ENCODE measurements at places on chromosomes 12 and 14. TPM values are rescaled to one million over a fixed set of nuclear protein-coding genes. Genes with fewer than 3 reads are reported as not detected.
A peak's percentile ranks its signal among the peaks of the same experiment; 100 is the strongest.

- DNase-seq = no peak
Observed at GRCh38 chr12:50925342-50925651, 27.0 kb upstream of the HIGD1C start.

GRCh38 chr12:69676257-69677012, 22.7 kb downstream of the BEST3 start:
- DNase-seq = no peak

DNA sequence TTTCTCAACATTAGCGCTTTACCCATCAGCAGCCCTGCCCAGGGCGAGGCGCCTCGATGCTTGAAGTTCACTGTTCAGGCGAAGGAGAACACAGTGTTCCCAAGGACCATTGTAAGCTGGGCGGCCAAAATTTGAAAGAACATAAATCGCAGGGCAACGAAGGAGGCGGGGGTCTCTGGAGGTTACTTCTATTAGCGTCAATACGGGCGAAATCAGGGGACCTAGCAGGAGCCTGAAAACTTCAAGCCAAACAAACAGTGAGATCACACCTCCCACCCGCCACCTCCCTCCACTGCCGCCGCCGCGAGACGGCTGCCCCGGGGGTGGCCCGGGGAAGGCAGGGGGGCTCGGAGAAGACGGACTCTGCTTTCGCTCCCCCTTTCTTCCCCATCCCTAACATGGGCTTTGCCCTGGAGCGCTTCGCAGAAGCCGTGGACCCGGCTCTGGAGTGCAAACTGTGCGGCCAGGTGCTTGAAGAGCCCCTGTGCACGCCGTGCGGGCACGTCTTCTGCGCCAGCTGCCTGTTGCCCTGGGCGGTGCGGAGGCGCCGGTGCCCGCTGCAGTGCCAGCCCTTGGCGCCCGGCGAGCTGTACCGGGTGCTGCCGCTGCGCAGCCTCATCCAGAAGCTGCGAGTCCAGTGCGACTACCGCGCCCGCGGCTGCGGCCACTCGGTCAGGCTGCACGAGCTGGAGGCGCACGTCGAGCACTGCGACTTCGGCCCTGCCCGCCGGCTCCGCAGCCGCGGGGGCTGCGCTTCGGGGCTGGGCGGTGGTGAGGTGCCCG, at the start of gene PDZRN4:
PDZRN4 (plus strand) TSS at position 263 of the 783 bp plus-strand sequence.
- no peak for DNase-seq

- DNase-seq = peak; percentile 79
Observed at GRCh38 chr12:93714382-93714781, 37.2 kb downstream of the CRADD start.

DNA sequence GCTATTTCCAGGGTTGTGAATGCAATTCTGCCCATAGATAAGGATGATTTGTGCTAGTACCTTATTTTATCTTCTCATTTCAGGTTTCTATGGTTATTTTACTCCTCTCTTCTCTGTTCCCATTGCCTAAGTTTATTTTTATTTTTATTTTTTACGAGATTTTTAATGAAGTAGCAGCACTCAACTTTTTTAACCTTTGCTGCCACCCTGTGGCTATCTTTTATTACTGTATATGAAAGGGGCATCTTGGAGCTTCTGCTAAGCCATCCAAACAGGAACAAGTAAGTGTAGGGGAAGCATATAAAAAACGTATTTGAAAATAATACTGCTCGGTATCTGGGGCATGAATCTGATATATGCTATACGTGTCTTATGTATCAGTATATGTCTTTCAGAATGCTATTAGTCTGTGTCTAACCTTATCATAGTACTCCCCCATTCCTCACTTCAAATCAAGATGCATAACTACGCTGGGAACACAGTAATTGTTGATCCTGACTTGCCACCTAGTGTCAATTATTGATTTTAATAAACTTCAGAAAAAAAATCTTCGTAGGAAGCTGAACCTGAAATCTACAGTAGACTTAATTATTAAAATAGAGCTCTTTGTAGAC, 60.3 kb downstream of the KLRG1 start:
- DNase-seq = peak; percentile 75

GRCh38 chr12:29754235-29755189, 29.2 kb downstream of the TMTC1 start:
- DNase-seq = no peak

DNA sequence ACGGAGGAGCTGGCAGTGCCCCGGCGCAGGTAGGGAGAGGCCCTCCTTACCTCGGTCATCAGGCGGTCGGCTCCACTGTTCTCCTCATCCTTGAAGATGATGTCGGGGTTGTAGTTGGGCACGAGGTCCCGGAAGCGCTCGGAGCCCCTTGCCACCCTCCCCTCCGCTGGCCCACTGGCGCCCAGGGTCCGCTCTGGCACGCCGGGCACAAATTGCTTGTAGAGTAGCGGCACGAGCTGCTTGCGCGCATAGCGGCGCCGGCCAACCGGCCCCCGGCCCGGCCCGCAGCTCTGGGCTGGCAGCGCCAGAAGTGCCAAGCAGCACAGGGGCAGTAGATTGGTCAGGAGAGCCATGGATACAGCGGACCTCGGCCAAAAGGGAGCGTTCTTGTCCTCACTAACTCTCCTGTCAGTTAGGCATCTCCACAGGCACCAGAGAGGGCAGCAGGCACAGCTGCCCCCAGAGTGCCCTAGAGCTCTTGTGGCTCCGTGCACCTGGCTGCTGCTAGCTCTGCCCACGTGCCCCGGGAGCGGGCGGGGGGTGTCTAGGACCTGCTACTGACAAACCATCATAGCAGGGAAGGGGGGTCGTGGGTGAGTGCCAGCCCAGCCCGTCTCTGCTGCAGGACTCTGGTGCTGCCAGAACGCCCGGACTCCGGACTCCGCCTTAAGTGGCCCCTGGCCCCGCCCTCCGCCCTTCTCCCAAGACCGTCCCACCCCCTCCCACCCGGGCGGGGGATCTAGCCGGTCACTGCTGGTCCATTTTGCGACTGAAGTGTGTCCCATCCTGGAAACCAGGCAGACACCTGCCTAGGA, at the start of gene DHH:
DHH (minus strand) TSS at position 642 of the 815 bp plus-strand sequence; CDS start at position 353, 289 bp downstream.
- DNase-seq = peak; percentile 69

Gene CD4
- total RNA-seq = not detected

Gene COX8C
- not detected for total RNA-seq

GRCh38 chr12:43285159-43285598, 266.8 kb downstream of the ADAMTS20 start:
- peak; percentile 45 for DNase-seq

GRCh38 chr14:22980672-22981089, 1.7 kb downstream of the AJUBA start:
- DNase-seq = peak; percentile 81

DNA sequence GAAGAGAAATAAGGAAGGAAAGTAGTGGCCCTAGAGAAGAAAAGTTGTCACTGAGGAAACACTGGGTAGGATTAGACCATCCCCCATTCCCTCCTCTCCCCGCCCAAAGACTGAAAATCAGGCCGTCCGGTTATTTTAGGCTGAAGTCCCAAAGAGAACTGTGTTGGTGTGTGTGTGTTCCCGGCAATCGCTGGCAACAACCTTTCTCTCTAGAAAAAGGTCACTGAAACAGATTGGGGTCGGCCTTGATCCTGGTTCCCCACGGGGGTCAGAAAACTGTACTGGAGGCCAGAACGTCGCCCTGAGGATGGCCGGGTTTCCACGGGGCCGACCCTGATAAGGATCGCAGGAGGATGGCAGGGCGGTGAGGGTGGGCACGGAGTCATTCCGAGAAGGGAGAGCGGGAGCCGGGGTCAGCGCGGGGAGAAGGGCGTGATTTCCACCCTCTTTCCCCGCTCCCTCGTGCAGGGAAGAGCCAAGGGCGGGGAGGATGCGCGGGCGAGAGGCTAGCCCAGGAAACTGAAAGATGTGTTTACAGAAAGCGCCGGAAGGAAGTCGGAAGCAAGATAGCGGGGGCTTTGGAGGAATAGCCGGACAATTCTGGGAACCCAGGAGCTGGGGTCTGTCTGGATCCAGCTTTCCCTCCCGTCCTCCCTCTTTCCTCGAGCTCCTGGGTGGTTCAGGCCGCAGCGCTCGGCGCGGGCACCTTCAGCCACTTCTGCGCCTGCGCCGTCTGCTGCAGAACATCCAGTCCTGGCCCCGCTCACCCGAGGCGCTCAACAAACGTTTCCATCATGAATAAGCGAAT, 25.3 kb upstream of the SPTLC2 start:
- peak; percentile 54 for DNase-seq

- no peak for DNase-seq
Observed at GRCh38 chr12:88472248-88472647, 108.0 kb downstream of the KITLG start.

DNA sequence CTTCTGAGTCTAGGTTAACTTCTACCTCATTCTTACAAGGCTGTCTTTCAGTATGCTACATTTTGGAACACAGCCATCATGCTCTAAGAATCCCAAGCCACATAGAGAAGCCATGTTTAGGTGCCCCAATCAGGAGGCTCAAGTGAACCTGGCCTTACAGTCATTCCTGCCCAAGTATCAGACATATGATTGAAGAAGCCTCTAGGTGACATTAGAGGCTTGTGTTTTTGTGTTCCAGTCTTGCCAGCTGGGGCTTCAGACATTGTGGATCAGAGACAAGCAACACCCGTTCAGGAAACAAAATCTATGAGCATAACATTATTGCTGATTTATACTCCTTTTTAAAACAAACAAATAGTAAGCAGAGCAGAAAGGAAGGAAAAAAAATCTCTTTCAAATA, 8.1 kb upstream of the SLC16A7 start:
- DNase-seq = no peak

Gene CBLN3
- 1.0 TPM for total RNA-seq

Gene GAS2L3
- 5.3 TPM for total RNA-seq

- DNase-seq = no peak
Observed at GRCh38 chr14:31659278-31659677, 98.1 kb downstream of the NUBPL start.

Gene SYT1
- 44.6 TPM for total RNA-seq

DNA sequence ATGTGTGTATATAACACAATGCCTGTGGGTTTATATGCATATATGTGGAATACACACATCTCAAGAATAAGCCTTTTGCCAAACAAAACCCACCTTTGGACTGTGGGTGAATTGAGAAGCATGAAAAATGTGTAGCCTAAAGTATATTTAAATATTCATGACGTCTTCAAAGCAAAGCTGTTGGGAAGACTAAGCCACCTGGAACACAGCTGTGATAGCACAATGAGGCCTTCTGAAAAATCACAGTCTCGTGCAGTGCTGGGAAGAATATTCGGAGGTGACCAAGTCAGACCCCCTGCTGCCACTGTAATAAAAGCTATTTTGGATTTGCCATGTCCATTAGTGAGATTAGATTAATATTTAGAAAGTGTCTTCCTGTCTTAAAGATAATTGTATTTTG, 51.5 kb downstream of the SUDS3 start:
- DNase-seq = no peak

DNA sequence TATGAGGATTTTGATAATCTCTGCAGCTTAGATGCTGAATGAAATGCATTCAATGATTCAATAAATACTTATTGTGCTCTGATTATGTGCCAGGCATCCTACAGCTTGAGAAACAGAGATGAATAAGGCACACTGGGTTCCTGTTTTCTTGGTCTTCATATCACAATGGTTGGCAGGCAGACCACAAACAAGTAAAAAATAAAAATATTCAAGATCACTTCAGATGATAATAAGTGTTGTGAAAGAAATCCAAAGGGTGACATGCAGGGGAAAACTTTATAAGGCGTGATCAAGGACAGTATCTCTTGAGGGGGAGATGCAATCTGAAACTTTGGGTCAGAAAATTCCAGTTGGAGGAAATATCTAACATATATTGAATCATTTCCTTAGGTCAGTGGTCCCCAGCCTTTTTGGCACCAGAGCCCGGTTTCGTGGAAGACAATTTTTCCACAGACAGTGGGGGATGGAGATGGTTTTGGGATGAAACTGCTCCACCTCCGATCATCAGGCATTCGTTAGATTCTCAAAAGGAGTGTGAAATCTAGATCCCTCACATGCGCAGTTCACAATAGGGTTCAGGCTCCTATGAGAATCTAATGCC, 73.7 kb upstream of the RAP1B start:
- no peak for DNase-seq

Gene OR6C2
- total RNA-seq = not detected

DNA sequence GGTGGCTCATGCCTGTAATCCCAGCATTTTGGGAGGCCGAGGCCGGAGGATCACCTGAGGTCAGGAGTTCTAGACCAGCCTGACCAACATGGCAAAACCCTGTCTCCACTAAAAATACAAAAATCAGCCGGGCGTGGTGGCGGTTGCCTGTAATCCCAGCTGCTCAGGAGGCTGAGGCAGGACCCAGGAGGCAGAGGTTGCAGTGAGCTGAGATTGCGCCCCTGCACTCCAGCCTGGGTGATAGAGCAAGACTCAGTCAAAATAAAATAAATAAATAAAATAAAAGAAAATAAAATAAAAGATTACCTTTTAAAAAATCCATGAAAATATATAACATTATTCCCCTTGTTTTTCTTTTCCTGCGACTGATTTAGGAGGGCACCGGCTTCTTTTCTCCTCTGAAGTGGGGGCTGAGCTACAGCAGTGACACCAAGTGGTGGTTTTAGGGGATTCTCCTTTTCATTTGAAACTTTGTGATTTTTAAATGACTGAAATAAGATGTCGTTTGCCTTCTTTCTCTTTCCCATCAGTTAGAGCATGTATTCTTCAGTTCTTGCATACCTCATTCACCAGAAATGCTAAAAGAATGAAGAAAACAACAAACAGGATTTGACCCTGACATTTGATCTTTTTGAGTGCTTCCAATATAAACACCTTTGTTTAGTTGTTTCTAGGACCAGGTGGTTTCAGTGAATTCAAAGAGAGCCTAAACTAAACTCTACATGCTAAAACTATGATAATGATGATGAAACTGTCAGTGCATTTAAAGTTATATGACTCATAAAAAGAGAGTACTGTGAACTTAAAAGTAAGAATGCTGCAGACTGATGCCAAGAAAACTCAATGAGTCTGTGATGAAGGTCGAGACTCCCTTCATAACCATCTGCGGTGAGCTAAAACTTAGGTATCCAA, 22.6 kb upstream of the PKP2 start:
- DNase-seq = peak; percentile 63

GRCh38 chr12:51390891-51391282, 319 bp downstream of the GALNT6 start:
- no peak for DNase-seq

DNA sequence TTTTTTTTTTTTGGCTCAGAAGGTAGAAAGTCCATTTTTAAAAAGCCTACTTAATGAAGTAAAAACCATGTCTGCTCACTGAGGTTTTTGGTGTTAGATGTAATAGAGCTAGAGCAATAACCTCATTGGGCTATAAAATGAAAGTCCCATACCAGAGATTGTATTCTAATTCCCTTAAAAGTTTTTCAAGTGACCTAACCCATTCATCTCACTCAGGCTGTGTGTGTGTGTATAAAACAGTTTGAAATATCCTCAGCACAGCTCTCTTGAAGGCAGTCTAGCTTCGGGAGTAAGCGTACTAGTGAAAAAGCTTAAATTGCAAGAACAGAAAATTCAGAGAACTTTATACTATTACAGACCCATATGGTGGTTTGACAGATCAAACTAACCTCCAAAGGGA, 313.8 kb downstream of the CEP128 start:
- DNase-seq = no peak

Gene PTPRO
- 0.70 TPM for total RNA-seq

GRCh38 chr12:6961278-6961694, 9.2 kb downstream of the PHB2 start:
- DNase-seq = peak; percentile 79

GRCh38 chr12:1173781-1174617, 183.0 kb downstream of the ERC1 start:
- peak; percentile 97 for DNase-seq

Gene DBX2
- total RNA-seq = not detected

- DNase-seq = no peak
Observed at GRCh38 chr12:87704374-87704773, 324.8 kb downstream of the C12orf50 start.

Gene PPP1CC
- 120 TPM for total RNA-seq
